Activated T-cell treated with anti-CD3 and anti-CD28 coated beads for 48 hours (primary cell): ENCODE measurements at places on chromosomes 7 and 10.

- DNase-seq, result no peak
These were observed 5.3 kb upstream of the ADCK2 start for GRCh38 chr7:140667476-140667875.

- no peak for DNase-seq
These were observed 58.5 kb downstream of the LARP4B start for GRCh38 chr10:873020-873419.

GRCh38 chr10:16987206-16987621 is 142.4 kb downstream of the CUBN start:
- DNase-seq, result no peak

DNA sequence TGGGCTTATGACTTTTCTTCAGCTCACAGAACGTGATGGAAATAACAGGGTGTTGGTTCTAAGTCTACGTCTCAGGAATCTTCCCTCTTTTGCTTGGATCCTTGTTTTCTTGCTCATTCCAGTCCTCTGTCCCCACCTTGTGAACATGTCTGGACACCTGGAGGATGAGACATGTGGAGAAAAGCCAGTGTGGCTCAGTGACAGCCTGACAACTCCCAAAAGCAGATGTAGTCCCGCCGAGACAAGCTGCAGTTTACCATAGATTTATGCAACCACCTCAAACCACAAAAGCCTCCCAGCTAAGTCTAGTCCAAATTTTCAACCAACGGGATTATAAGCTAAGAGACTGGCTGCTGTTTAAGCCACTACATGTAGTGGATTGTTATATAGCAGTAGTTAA is 476.1 kb downstream of the SH2D4B start:
- no peak for DNase-seq

DNA sequence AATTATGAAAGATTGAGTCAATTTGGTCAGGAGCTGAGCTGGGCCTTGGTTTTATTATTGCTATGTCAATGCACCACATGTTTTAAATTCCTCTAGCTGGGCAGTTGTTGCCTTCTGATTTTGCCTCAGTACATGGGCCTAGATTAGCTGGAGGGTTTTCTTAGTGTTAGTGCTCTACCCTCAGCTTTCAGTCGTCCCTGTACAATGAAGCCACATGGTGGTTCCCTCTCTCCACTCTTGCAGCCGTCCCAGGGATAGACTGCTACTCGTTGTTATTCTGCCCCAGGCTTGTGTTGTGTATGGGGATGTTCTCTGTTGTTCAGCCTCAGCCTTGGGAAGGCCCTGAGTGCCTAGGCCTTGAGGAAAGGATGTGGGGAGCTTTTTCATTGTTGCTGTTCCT is 37.0 kb downstream of the NHLRC2 start:
- DNase-seq, result no peak

- no peak for DNase-seq
These were observed 254.7 kb upstream of the NFE2L3 start for GRCh38 chr7:25897261-25897782.

DNA sequence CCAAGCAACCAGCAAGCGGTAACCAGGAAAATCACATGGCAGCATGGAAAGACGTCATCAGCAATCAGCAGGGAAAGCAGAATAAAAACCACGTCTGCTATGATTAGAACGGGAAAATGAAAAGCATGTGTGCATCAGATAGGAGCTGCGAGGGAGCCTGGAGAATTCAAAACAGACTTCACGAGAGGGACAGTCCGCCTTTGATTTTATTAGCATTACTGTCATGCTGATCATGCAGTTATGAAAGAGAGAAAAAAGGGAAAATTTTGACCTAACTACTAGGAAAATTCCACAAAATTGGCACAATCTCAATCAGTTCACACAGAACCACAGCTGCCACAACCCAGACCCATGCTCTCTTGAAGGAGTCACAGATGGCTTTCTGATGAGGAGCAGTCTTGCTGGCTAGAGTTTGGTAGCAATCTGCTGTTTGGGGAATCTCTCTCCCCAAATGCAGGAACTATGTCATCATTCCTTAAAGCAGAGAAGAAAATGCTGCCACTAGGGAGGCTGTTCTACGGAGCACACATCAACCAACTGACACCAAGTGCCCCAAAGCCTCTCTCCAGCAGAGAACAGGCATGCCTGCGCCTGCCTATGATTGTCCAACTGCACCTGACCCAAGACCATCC is 295.9 kb downstream of the TNS3 start:
- DNase-seq, result no peak

GRCh38 chr10:43865265-43866135 is 216.8 kb upstream of the ZNF32 start:
- no peak for DNase-seq

DNA sequence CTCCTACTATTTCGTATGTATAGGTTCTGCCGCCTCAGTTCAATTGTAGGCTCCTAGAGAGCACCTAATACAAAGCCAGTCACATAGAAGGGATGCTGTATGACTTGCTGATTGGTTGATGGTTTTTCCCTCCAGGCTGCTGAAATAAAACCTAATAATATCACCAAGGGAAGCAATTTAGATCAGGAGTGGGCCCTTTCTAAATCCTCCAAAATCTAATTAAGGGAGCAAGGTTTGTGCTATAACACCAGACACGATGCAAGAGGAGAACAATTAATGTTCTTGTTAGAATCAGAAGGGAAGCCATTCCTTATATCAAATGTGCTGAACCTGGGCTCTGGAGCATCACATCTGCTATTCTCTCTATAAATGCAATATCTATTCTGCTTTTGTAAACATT is 42.0 kb upstream of the SLC13A1 start:
- no peak for DNase-seq

DNA sequence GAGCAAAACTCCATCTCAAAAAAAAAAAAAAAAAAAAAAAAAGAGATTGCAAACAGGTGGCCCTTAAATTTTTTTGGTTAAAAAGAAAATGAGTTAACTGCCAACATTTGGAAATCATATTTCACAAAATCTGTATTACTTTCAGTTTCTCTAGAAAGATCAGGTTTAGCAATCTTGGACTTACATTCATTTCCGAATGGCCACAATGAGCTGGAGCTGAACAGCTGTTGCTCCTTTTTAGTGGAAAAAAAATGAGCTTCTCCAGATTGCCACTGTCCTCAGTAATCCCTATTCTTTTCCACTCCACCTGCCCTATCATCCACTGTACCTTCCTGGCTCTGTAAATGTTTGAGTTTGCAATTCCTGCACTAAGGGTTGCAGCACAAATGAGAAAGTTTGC is 43.6 kb downstream of the RAB11FIP2 start:
- no peak for DNase-seq

GRCh38 chr7:150371131-150371995 is 2.7 kb downstream of the REPIN1 start:
- DNase-seq, result no peak
